ENCODE measurements at places on chromosomes 13 and 19.
A peak's percentile ranks its signal among the peaks of the same experiment; 100 is the strongest.

GRCh38 chr19:29501816-29502580 is 23.8 kb upstream of the VSTM2B start:
- DNase-seq, result no peak

- DNase-seq, result no peak
Observed at GRCh38 chr13:72316716-72317115, 410.7 kb downstream of the MZT1 start.

GRCh38 chr19:49790866-49791265 is 22.2 kb downstream of the FUZ start:
- DNase-seq, result peak; percentile 40

DNA sequence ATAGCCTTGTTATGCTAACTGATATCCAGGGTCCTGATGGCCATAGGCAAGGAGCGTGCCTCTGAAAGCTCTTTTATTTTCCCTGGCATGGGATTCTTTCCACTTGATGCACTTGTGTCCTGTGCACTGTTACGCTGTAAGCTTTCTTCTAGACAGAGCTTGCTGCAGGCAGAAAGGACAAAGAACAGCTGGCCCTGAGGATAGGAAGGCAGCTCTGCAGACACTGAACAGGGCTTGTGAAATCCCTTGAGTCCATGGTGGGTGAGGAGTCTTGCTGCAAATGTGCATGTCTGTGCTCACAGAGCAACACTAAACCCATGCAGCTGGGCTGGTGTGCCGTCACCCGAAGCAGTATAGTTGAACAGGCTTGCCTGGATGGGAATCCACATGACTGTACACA is 126.6 kb downstream of the AKAP11 start:
- no peak for DNase-seq

DNA sequence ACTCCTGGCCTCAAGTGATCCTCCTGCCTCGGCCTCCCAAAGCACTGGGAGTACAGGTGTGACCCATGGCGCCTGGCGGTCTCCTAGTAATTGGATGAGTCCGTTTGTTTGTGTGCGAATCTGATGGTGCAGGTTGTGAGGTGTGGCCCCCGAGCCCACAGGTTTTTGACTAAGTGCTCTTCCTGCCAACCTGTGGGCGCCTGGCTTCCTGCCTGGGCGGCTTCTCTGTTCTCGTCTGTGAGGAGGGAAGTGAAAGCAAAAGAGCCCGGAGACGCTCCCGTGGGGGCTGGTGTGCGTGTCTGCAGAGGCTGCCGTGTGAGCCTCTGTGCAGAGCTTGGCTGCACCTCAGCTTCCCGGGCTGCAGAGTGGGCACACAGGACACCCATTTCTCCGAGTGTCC is 10.0 kb downstream of the ARHGAP45 start:
- no peak for DNase-seq

DNA sequence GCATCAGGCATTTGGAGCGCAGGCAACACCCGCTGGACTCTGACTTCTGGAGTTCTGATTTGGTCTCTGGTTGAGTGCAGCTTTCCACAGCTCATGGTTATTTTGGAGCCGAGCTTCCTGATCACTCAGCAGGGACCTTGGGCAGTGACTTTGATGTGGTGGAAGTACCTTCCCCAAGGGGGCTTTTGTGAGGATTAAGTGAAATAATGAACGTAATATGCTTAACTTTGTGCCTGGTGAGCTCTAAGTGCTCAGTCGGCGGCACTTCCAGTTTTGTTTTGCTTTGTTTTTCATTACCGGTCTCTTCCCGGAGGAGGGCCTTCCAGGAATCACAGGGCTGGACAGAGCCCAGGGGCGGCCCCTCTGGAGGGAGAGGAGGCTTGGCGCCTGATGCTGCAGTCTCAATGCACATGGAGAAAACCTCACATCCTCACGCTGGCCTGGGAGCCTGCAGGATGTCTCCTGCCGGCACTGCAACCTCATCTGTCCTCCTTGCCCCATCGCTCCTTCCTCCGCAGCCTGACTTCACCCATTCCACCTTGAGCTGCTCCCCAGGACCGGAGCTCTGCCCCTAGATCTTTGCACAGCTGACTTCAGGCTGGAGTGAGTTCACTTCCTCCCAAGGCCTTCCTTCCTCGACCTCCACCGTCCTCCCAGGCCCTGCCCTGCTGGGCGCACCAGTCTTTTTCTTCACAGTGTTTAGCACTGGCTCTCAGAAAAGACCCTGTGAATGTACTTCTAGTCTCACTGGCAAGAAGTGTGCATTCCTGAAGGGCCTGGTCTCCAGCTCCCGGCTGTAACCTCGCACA is 1.5 kb downstream of the PLEKHF1 start:
- peak; percentile 67 for DNase-seq

DNA sequence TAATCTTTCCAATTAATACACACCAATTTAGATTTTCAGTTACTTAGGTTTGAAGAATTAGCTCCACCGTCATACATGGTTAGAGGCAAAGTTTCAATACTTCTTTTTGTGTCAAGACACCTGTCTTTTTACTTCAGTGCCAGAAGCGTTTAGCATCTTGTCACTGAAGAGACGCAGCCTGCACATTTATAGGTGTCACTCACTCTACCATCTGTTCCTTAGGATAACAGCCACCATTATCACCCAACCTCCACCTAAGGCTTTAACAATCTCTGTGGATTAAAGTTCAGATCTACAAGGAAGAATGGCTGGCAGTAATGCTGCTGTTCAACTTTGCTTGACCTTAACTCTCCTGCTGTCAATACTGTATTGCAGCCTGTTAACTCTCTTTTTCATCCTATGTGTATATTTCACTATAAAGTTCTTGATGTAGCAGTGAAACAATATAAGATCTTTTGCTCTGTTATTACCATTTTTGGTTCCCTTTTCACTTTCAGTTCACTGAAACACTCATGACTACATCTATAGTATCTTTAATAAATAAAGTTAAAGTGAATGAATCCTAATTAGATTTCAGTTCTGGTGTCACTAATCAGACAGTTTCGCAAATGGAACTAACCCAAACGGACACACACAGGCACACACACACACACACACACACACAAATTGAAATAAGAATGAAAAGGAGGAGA is 435.6 kb downstream of the PCDH9 start:
- DNase-seq, result no peak

DNA sequence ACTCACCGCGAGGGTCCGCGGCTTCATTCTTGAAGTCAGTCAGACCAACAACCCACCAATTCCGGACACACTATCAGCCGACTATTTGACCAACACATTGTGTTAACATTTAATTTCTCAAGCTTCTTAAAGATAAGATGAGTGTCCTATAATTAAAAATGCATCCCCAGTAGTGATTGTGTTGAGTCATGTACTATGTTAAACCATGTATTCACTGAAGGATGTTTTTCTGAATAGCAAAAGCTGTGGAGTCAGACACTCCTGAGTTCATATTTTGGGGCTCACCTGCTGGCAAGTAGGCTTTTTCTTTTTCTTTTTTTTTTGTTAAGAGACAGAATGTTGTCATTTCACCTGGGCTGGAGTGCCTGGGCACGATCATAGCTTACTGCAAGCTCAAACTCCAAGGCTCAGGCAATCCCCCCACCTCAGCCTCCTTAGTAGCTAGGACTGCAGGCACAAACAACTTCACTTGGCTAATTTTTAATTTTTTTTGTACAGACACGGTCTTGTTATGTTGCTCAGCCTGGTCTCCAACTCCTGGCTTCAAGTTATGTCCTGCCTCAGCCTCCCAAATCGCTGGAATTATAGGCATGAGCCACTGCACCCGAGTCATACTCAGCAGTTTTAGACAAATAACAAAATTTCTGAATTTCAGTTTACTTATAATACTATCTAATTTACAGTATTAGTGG is 606.9 kb downstream of the PCDH9 start:
- no peak for DNase-seq

DNA sequence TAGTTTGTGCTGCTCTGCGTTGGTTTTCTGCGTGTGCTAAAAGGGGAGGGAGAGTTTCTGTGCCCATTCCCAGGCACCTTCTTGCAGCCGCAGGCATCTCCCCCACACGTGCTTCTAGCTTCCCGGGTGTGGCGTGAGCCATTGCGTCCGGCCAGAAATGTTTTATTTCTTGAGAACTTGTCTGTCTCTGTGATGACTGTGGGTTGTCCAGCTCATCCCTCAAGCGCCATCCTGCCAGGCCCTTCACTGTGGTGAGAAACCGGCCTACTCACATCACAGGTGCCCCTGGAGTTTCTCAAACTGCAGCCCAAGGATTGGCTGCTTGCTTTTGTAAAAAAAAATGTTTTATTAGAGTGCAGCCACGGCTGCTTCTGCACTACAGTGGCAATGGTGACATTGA is 24.2 kb downstream of the EPN1 start:
- no peak for DNase-seq

DNA sequence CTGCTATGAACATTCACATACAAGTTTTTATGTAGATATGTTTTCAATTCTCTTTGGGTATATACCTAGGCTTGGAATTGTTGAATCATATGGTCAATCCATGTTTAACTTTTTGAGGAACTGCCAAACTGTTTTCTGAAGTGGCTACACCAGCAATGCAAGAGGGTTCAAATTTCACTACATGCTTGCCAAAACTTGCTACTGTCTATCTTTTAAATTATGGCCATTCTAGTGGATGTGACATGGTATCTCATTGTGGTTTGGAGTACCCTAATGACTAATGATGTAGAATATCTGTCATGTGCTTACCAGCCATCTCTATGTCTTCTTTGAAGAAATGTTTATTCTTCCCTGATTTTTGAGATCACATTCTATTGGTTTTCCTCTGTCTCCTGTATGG is 860.3 kb downstream of the DIAPH3 start:
- no peak for DNase-seq

DNA sequence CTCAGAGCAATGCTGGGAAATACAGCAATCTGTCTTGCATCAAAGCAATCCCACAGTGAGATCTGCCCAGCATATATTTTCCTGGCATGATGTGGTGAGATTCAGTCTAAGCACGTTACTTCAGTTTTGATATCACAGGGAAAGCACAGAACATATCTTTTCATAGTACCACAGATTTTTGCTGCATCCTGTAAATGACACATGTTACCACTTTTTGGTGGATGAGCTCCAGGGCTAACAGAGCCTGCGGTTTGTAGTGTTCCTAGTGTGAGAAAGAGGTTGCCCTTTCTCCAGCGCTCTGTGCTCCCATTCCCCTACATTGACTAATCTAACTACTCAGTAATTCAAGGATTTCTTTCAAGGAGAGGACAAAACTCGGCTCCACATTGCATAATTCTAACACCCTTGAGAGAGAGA is 409.0 kb downstream of the GPC6 start:
- peak; percentile 74 for DNase-seq

- DNase-seq, result no peak
Observed at GRCh38 chr19:48644839-48645619, 958 bp downstream of the CA11 start.

DNA sequence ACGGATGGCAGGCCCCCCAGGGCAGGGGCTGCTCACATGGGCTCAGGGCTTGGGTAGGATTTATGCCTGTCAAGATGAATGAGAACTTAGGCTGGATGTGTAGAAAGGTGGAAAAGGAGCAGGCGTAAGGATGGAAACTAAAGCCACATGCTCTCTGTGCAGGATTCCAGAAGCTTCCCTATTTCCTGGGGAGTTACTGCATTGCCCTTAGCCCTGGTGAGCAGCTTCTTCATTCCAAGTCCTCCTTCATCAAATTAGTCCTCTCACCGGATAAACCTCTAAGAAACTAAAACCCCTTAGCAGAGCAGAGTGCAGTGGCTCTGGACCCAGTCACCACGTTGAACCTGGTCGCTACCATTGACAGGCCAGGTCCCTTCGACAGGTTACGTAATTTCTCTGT is 7.4 kb downstream of the ATP12A start:
- DNase-seq, result no peak

DNA sequence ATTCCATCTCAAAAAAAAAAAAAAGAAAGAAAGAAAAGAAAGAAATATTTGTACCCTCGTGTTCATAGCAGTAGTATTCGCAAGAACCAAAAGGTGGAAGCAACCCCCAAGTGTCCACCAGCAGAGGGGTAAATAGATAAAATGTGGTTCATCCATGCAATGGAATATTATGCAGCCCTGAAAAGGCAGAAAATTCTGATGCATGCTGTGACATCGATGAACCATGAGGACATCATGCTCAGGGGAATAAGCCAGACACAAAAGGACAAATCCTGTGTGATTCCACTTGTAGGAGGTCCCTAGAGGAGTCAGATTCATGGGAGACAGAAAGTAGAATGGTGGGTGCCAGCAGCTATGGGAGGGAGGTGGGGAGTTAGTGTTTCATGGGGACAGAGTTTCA is 6.4 kb upstream of the LRRC8E start:
- no peak for DNase-seq

- peak; percentile 69 for DNase-seq
Observed at GRCh38 chr13:106533943-106534638, 1.4 kb downstream of the EFNB2 start.

GRCh38 chr13:74253161-74253560 is 119.0 kb upstream of the KLF12 start:
- DNase-seq, result no peak

DNA sequence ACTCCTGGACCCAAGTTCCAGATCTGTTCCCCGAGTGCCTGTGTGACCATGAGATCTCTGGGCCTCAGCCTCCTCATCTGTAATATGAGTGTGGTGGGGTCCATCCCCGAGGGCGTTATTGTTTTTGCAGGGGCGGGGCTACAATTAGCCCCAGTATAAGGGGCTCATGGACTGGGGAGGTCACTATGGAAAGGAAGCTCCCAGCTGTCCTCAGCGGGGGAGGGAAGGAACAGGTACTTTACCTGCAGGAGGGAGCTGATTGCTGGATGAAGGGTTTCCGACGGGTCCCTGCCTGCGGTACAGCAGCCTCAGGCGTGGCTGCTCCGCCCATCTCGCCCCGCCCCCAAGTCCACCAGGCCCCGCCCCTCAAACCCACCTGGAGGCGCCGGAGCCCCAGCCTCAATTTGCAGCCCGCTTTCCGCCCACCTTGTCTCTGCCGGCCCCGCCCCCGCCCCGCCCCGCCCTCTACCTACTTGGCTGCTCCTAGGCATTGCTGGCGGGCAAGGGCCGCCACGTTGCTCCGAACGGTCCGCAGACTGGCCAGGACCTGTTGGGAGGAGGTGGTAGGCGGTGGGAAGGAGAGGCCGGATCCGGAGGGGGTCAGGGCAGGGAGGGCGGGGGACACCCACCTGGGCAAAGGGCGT is 5.5 kb downstream of the PDE4C start:
- no peak for DNase-seq

DNA sequence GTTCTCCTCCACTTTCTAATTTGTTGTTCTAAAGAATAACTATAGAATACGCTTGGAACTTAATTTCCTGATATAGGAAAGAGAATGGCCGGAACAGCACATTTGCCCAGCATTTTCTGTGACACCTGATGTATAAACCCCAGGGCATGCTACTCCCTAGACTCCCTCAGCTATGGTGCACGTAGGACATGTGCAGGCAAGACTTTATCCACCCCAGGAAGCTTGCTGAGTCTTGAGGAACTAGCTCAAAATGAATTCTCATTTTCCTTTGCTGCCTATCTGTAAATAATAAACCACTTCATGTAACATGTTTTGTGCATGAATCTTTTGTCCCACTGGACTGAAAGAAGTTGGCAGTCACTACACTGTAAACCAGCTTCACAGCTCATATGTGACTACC is 535.8 kb upstream of the SLITRK1 start:
- DNase-seq, result no peak

All from foreskin fibroblast (primary cell).